ENCODE measurements at places on chromosomes 12 and 14.

DNA sequence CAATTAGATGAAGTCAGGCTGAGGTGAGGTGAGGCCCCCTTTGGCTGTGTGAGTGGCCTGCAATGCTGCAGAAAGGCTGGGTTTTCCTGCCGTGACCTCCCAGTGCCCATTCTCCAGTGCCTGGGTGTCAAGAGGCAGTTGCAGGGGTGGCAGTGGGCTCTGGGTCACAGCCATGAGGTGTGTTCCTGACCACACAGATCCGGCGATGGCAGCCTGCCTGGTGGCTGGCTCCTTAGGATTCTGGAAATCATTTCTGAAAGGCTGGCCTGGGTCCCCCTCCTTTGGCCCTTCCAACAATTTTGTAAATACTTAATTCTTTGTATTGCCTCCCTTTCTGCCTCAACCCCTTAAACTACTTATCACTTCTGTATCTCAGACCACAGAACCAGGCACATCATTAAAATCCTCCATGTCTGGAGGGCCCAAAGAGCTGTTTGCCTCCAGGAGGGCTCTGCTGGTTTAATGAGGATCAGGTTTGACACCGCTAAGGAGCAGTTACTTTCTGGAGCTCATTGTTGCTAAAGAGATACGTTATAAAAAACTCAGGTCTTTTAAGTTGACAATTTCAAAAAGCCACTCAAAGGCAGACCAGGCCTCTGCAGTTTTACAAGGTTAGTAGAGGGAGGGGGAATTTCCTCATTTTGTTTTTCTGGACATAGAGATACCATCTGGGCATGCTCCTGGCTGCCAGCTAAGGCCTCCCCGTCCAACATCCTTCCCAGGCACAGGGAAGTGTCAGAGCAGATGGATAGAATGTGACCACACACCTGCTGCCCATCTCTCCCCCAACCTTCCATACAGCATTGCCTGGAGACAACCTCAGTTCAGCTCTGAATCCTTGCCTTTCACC is 204.4 kb downstream of the FOXN3 start:
- DNase-seq, result no peak

- peak; percentile 26 for DNase-seq
These were observed 32.4 kb downstream of the AK7 start for GRCh38 chr14:96424109-96424989.

DNA sequence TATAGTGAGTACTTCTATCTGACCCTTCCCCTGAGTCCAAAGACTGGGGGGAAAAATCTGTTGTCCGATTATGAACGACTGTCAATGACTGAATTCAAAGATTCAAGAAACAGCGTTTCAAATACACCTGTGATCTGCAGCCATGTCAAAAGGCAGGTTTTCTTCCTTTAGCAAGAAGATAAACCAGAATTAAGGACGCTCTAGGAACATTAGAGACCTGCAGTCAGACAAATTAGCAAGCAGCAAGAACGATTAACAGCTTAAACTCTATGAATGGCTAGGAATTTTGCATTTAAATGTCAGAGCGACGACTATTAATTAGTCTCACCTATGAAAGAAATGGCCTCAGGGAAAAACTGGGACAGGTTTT is 2.1 kb downstream of the DUSP6 start:
- DNase-seq, result no peak

GRCh38 chr14:44379292-44379977 is 127.6 kb downstream of the FSCB start:
- DNase-seq, result no peak

GRCh38 chr14:87979689-87980088 is 13.3 kb downstream of the GALC start:
- no peak for DNase-seq

DNA sequence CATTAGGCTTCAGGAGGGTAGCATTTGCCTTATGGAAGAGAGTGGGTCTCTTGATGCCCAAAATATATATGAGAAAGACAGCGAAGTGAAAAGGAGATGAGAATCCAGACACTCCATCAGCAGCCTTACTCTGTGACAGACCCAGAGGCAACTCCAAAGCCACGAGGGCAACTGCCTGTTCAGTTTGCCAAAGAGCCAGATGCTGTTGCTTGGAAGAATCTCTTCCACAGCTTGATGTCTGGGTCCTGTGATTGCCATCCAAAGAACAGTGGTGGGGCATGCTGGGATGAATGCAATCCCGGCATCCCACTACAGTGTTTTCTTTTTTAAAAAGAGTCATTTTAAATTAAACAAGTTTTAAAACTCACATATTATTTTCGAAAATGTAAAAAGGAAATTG is 10.9 kb upstream of the OTX2 start:
- no peak for DNase-seq

- DNase-seq, result no peak
These were observed 24.5 kb upstream of the SPTLC2 start for GRCh38 chr14:77640756-77641533.

GRCh38 chr12:71214511-71215285 is 56.9 kb upstream of the TSPAN8 start:
- DNase-seq, result no peak

DNA sequence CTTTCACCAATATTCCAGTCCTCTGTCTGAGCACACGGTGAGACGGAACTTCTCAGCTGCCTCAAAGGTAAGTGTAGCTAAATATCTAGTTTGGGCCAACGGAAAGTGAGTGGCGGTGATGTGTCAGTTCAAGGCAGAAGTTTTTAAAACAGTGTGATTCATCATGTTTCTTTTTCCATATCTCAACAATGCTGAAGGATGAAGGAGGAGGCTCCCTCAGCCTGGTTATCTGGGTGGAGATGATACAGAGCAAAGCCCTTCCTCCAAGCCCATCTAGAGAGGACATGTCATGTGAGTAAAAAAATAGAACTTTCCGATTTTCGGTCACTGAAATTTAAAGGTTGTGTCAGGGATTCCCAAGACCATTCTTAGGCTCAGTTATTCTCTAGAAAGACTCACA is 13.1 kb upstream of the ANP32D start:
- no peak for DNase-seq

DNA sequence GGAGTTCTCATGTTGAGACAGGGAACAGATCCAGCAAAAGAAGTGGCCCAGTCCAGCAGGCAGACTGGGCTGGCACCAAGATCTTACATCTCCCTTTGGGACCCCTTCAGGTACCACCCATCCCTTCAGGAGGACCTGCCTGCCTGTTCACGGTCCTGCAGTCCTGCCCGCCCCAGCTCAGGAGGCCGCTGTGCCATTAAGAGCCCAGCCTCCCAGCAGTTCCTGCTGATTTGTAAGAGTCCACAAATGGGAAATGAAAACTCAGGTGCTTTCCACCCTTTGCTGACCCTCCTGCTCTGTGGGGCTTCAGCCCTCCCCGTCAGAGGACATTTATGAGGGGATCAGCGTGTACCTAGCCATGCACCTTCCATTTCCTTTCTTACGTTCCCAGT is 39.5 kb downstream of the C14orf132 start:
- no peak for DNase-seq

DNA sequence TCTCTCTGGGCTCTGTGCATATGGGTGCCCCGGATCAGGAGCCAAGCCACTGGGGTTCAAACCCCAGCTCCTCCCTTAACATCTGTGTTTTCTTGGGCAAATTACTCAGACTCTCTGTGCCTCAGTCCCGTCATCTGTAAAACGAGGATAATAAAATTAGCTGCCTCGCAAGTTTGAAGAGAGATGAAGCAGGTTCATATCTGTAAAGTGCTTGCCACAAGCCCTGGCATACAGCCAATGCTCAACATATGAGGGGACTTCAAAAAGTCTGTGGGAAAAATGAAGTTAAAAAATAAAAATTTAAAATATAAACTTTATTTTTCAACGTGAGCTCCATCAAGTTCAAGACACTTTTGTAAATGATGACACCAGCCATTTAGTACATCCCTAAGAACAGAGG is 276.7 kb downstream of the FOXN3 start:
- no peak for DNase-seq

DNA sequence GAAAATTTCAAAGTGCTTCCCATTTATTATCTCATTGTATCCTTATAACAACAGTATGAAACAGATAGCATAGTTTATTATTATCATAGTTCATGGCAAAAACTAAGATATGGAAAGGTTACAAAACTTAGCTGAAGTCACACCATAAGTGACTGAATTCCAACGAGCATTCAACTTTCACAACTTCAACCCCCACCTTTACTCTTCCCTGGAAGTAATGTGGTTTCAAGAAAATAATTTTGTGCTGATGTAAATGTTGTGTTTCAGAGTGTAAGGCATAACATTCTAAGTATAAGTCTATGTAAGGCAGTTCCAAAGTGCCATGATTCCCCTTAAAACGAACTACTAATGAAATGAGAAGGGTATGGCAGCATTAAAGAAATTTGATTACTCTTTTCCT is 454.5 kb downstream of the BCAT1 start:
- no peak for DNase-seq

- no peak for DNase-seq
These were observed 67.3 kb downstream of the ZNF664 start for GRCh38 chr12:124040291-124040690.

DNA sequence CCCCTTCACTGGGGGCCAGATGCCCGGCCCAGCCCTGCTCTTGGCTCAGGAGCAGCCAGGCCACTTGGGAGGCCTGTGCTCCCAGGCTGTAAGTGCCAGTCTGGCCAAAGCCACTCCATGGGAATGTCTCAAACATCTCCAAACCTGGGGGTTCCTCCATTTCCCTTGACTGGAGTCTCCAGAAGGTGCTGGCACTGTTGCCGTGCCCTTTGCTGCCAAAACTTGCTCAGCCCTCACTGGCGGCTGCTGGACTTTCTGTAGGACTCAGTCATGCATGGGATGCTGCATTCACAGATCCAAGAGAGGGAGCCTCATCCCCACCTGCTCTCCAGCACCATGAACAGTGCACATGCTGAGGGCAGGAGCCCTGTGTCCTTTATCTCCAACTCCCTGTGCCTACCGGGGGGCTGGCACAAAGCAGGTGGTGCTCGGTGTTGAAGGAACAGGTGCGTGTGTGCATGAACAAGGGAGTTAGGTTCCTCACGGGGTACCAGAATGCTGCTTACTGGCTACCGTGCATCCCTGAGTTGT is 9.6 kb upstream of the OTUB2 start:
- no peak for DNase-seq

DNA sequence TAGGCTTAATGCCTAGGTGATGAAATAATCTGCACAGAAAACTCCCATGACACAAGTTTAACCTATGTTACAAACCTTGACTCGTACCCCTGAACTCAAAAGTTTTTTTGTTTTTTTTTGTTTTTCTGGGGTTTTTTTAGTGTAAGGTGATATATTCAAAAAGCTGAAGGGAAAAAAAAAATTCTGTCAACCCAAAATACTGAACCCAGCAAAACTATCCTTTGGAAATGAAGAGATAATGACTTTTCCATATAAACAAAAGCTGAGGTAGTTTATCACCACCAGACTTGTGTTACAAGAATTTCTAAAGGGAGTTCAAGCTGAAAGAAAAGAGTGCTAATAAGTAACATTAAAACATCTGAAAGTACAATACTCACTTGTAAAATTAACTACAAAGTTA is 448.1 kb downstream of the KCNH5 start:
- DNase-seq, result no peak

GRCh38 chr14:22848351-22849164 is 12.2 kb downstream of the MMP14 start:
- DNase-seq, result no peak

DNA sequence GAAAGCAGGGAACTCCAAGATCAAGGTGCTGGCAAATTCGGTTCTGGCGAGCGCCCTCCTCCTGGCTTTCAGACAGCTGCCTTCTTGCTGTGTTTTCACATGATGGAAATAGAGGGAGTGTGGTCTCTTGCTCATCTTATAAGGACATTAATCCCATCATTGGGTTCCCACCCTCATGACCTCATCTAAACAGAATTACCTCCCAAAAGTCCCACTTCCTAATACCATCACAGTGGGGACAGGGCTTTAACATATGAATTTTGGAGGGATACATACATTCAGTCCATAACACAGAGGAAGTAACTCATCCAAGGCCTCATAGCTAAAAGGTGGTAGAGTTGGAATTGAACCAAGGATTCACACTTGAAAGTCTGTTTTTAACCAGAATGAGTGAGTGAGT is 28.6 kb downstream of the DYRK2 start:
- no peak for DNase-seq

DNA sequence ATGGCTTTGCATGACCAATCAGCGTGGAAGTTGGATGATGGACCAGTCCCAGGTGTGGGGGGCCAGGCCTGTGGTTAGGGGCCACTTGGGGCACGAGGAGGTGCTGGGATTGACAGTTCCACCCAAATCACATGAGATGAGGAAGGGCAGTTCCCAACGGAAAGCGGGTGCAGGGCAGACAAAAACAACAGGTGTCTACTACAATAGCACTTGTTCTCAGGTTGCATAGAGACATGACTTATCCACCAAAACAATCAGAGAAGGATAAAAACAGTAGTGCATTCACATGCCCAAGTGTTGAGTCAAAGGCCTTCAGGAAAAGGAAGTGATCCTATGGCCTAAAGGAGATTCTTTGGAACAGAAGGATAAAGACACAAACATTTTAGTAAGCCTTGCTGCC is 14.6 kb upstream of the EIF2B2 start:
- DNase-seq, result no peak

- DNase-seq, result no peak
These were observed 188.7 kb downstream of the KITLG start for GRCh38 chr12:88391556-88391955.

- DNase-seq, result no peak
These were observed 279.4 kb downstream of the CACNA1C start for GRCh38 chr12:2332236-2332635.

DNA sequence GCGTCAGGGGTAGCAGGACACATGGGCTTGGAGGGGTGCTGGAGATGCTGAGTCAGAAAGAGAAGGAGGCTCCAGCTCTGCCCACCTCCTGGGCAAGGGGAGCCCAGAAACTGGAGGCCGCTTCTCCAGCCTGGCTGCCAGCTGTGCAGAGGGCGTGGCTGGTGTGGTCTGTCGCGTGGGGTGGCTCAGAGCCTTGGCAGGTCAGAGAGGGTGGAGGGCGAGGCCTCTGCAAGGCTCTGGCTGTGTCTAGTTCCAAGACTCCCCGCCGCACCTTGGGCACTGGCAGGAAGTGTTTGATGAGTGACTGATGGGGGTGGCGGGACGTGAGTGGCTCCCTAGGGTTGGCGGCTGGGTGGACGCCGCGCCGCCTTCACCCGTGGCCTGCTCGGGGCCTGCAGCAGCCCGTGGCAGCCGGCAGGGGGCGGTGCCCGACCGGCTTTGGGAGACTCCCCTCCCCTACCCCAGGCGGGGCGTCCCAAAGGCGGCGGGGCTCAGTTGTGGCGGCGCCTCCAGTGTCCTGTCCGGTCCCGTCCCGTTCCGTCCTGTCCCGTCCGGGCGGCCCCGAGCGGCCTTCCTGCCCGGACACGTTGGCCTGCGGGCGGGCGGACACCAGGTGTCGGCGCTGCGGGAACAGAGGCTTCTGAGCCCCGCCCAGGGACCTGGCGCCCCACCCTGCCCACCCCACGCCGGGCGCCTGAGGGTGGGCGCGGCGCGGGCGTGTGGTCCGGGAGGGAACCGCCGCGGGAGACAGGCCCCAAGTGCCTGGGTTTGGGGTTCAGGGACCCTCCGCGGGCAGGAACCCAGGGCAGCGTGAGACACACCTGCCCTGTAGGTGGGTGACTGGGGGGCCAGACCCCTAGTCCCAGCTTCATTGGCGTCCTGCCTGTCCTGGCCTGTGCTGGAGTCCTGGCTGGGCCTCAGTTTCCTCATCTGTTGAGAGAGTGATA is 39.7 kb downstream of the KRT80 start:
- DNase-seq, result peak; percentile 69

- DNase-seq, result no peak
These were observed 15.4 kb downstream of the GLTP start for GRCh38 chr12:109864916-109865315.
